Dermis blood vessel endothelial cell (primary cell): ENCODE measurements at places on chromosomes 16 and 17. TPM values are rescaled to one million over a fixed set of nuclear protein-coding genes. Genes with fewer than 3 reads are reported as not detected.

The PIPOX gene
- total RNA-seq = 0.93 and 3.1 TPM in 2 replicates

The HSD17B1 gene
- 0.23 and 0.34 TPM in 2 replicates for total RNA-seq

The TEKT5 gene
- not detected in 2 replicates for total RNA-seq

The C1QTNF1 gene
- total RNA-seq = 14.6 and 16.9 TPM in 2 replicates

The SLC38A8 gene
- not detected in 2 replicates for total RNA-seq

The PRR29 gene
- total RNA-seq = 0.42 and 0.85 TPM in 2 replicates

The COX10 gene
- 14.1 and 21.1 TPM in 2 replicates for total RNA-seq

The HEATR9 gene
- total RNA-seq = not detected in 2 replicates

The C16orf96 gene
- not detected in 2 replicates for total RNA-seq

The EIF1 gene
- total RNA-seq = 93.3 and 128 TPM in 2 replicates

DNA sequence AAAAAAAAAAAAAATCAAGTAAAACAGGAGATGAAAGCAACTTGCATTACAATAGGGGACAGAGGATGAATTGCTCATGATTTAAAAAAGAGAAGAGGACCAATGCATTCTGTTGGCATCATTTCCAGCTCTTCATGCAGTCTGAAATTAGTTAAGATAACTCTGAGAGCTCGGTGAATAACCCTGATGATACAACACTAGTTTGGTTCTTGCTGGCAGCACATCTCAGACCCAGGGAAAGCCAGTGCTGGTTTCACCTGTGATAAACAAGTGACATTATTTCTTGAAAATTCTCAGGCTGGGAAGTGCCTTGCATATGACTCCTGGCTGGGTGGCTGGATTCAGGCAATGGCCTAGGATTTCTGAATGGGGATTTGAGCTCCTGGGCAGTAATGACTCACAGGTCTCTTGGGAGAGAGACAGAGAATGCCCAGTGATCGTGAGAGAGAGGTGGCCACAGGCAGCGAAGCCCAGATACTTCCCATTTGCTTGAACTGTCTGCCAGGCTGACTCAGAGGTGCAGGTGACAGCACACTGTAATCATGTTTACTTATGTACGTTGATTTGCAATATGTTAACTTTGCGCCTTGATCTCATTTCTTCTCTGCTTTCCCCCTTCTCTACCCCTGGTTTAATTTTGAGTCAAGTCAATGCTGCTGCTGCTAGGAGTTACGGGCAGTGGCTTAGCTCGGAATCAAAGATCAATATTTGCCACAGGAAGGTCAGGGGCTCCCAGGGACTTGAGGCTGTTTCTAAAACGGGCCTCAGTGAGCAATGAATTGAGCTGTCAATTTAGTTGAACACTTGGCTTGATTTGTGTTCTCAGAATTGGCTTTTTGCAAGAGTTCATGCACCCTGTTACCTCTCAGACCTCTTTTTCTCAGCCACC lies 27.1 kb downstream of the ARSG start:
- peak; percentile 84 for DNase-seq

DNA sequence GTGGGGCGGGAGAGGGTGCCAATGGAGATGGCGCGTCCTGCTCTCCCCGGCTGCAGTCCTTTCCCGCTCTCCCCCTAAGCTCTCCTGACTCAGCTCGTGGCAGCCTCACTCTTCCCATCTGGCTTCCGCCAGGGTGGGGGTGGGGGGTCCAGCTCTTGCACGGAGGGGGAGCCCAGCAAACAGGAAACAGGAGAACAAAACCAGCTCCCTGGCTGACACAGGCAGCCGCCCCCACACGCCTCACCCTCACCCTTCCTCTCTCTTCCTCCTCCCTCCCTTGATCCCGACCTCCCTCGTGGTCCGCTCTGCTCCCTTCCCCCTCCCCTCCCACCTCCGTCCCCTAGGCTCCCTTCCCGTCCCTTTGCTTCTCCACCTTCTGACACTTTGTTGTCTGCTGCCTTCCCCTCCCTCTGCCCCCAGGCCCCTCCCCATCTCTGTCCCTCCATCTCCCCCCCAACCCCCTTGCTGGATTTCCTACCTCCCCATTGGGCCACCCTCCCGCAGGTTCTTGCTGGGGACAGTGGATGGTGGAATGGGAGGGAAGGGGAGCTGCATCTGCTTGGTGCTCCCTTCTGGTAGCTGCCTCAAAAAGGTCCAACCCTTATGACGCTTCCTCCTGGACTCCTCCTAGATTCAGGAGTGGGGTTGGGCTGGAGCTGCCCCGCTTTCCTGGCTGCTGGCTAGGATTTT lies 23.7 kb downstream of the ARHGAP23 start:
- peak; percentile 89 for DNase-seq

GRCh38 chr16:25896411-25896810 lies 204.7 kb downstream of the HS3ST4 start:
- DNase-seq = no peak

DNA sequence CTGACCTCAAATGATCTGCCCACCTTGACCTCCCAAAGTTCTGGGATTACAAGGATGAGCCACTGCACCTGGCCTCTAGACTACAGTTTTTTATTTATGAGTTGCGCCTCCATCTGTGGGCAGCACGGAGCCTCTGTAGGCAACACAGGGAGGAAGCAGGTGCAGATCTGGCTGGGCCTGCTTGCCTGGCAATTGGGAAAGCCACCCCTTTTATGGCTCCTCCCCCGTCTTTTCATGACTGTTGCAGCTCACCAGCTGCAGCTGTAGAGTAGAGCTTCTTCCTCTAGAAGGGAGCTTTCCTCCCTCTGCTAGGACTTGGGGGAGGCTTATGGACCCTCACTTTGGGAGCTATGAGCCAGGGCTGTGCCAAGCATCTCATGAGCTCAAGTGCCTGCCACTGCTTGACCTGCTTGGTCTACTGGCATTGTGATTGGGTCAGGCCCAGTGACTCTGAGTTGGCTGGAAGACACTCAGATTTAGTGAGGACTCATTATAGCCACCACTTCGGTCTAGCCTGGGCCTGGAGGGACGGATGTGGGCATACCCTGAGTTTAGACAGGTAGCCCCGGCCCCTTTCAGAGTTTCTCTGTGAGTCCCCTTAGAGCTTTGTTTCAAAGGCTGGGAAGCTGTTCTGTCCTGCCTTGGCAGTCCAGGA lies 6.9 kb upstream of the SLC7A6 start:
- peak; percentile 62 for DNase-seq

GRCh38 chr16:85393674-85394451 lies 219.3 kb upstream of the GSE1 start:
- DNase-seq = peak; percentile 69

- DNase-seq = peak; percentile 80
Observed at GRCh38 chr17:927611-928461, 51.7 kb downstream of the NXN start.

- no peak for DNase-seq
Observed at GRCh38 chr17:43553573-43553972, 7.4 kb upstream of the ETV4 start.

DNA sequence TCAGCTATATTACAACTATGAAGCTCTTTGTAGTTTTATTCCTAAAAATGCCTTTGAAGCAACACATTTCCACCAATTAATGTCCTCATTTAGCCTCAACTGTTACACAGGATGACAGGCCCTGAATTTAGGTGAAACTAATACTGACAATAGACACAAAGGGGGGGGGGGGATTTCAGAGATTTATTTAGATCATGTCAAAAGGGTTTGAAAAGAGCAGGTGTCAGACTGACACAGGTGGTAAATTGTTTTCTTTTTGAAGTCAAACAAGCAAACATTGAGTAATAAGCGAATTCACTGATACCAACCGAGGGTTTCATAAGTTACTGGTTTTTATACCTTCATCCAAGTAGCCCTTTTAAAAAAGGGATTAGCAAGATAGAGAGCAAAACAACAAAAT lies 40.8 kb downstream of the KANSL1 start:
- DNase-seq = no peak

DNA sequence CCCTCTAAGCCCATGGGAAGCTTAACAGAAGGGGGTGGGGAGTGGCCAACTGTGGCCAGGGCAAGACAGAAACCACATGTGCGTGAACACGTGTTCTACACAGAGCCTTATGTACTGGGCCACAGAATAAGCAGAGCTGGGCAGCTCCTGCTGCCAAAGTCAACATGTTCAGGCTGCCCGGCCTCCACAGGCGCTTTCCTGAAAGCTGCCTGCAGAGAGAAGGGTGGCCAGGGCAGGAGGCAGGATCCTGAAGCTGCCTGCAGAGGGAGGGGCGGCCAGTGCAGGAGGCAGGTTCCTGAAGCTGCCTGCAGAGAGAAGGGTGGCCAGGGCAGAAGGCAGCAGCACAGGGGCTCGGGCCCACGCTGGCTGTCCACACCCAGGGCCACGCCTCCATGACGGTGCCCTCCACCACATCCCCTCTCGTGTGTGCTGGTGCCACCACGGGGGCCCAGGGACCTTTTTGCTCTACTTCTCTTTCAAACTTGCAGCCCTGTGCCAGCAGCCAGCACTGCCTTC lies 79.5 kb downstream of the ANKRD11 start:
- peak; percentile 96 for DNase-seq

DNA sequence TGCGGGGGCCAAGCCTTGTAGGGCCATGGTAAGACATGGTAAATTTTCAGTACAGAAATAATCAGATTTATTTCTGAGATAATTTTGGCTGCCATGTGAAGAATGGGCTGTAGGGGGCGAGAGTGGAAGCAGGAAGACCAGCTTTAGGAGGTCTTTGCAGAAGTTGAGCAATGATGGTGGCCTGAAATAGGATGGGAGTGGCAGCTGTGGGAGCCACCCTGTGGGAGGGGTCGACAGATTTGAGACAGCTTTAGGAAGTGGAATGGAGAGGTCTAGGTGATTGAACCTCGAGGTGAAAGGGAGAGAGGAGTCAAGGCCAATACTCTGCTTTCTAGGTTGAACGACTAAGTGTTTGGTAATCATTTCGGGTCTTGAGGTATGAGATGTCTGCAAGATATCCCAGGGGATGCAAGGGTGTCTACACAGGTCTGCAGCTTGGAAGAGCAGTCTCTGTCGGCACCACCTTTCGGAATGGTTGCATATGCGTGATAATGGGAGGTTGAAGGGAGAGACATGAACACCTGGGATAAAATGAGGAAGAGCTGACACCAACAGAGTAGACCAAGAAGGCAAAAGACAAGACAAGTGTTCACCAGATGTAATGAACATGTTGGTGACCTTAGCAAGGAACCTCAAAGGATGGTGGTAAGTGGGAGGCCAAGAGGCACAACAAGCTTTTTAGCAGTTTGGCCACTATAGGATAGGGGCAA lies 4.2 kb upstream of the ATXN7L3 start:
- DNase-seq = peak; percentile 72

GRCh38 chr16:28975158-28975599 lies 601 bp downstream of the SPNS1 start:
- DNase-seq = peak; percentile 17

DNA sequence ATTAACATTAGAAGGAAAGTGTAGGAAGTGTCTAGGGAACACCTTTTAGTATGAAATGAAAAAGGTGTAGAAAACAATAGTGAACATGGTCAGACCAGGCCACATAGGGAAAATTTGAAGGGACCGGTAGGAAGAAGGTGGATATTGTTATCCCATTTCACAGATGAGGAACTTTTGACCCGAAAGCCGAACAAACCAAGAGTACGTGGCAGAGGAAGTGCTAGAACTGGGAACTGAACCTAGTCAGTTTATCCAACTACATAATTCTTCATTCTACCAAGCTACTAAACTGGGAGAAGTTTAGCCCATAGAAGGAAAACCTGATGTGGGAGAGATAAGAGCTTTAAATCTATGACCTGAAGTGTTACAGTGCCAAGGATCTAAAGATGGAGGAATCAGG lies 43.2 kb downstream of the YPEL2 start:
- no peak for DNase-seq

- no peak for DNase-seq
Observed at GRCh38 chr16:22117609-22118008, 25.3 kb downstream of the VWA3A start.

GRCh38 chr17:5587438-5588032 lies 3.2 kb upstream of the NLRP1 start:
- peak; percentile 85 for DNase-seq

DNA sequence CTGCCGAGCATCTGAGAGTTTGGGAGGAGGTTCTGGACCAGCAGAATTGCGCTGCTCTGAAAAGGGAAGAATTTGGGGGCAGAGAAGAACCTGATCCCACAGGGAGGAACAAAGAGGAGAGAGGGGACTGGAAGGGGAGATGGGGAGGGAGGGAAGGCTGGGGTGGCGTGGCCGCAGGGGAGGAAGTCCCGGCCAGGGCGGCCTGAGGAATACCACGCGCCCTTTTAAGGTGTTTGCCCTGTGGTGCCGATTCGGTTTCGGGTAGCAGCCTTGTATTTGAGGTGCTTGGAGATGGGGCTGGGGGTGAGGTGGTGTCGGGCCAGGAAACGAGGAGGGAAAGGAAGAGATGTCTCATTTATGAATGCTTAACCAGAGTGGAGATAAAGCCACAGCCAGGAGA lies 51.3 kb downstream of the AKAP1 start:
- DNase-seq = no peak

- peak; percentile 71 for DNase-seq
Observed at GRCh38 chr17:6456914-6457687, 12.8 kb downstream of the PIMREG start.

- DNase-seq = no peak
Observed at GRCh38 chr16:80191928-80192327, 348.9 kb upstream of the DYNLRB2 start.

DNA sequence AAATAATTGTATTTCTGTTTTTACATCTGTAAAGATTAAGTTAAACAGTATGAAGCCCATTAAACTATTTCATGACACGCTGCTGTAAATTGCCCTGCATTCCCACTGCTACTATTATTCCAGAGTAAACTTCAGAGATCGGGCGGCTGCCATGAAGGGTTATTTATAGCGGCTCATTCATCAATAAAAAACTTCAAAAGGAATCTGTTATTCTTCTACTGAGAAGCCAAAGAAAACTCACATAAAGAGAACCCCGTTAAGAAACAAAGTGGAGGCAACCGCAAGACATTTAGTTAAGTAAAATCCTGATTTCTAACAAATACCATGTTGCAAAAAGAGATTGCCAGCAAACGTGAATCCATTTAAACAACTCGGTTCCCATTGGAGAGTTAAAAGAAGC lies 16.4 kb downstream of the FOXL1 start:
- DNase-seq = no peak

DNA sequence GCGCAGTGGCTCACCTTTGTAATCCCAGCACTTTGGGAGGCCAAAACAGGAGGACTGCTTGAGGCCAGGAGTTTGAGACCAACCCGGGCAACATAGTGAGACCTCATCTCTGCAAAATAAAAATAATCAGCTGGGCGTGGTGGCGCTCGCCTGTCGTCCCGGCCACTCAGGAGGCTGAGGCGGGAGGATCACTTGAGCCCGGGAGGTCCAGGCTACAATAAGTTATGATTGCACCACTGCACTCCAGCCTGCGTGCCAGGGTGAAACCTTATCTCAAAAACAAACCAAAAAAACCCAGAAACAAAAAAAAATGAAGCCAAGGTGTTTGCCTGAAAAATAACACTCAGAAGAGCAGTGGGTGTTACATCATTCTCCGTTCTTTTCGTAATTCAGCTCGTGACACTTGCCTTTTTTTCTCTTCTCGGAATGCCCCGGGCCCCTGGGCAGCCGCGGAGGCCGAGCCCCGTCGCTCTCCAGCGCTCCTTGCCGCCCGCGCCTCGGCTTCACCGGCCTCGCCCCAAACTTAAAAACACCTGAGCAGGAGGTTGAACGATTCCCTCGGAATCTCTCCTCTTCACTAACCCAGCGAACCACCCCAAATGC lies 17.0 kb downstream of the PRCD start:
- DNase-seq = peak; percentile 49

- no peak for DNase-seq
Observed at GRCh38 chr16:47956916-47957315, 198.9 kb downstream of the ABCC12 start.
